ENCODE measurements at places on chromosomes 2 and 18.

GRCh38 chr2:63819765-63820717 is 21.7 kb upstream of the UGP2 start:
- peak; percentile 41 for DNase-seq

- peak; percentile 34 for DNase-seq
These were observed 69.7 kb upstream of the SULT1C3 start for GRCh38 chr2:108169982-108170625.

GRCh38 chr2:112031473-112032223 is 23.4 kb upstream of the TMEM87B start:
- DNase-seq, result peak; percentile 38

DNA sequence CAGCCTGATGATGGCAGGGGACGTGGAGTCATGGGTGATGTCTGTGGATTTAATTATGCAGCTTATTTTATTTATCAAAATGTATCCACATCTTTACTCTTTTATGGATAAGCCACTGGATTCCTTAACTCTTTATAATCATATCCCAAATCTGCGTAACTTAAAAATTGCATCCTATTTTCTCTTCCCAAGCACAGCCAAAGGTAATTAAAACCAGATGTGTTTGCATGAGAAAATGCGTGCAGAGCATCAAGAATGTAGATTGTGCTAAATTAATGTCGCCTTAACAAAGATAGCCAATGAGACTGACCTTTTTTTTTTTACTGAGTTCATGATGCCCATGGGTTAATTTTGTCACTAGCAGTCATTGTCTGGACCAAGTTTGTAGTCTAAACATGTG is 10.0 kb downstream of the SH3RF3 start:
- DNase-seq, result peak; percentile 18

GRCh38 chr2:120150040-120150482 is 73.1 kb downstream of the TMEM185B start:
- DNase-seq, result no peak

DNA sequence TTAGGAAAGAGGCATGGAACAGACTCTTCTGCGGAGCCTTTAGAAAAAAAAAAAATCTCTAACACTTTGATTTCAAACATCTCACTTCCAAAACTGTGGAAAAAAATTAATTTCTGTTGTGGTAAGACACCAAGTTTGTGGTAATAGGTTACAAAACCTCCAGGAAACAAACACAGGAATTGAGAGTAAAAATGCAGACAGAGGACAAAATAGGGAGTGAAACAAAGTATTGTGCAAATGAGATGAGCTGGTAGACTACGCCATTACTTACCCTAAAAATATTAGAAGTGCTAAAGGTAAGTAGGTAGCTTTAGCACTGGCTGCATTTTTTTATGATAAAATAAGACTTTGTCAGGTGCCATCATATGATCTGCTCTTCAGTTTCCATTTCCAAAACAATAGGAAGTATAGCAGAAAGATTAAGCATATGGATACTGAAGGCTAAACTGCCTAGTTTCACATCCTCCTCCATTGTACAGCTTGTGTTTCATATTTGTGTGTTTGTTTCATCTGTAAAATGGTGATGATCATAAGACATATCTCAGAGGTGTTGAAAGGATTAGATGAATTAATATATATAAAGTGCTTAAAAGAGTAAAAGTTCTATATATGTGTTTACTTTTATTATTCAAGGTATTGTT is 309.2 kb downstream of the NR4A2 start:
- DNase-seq, result no peak

GRCh38 chr2:217903859-217904613 is 98.8 kb downstream of the TNS1 start:
- peak; percentile 59 for DNase-seq

DNA sequence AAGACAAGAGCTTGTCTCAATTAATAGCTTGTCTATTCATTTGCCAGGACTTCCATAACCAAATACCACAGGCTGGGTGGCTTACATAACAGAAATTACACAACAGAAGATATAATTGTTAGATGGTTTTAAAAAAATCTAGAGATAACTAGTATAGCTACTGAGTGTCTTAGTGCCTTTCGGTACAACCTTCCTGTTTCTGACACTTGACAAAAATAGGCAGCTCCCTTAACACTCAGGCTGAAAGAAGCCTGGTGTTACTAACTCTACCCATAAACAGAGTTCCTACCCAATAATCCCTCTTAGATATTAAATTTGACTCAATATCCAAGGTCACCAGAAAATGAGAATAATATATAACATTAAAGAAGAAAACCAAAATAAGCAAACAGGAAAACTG is 129.7 kb downstream of the BARD1 start:
- DNase-seq, result no peak

GRCh38 chr2:99743146-99743545 is 253.3 kb upstream of the REV1 start:
- DNase-seq, result no peak

DNA sequence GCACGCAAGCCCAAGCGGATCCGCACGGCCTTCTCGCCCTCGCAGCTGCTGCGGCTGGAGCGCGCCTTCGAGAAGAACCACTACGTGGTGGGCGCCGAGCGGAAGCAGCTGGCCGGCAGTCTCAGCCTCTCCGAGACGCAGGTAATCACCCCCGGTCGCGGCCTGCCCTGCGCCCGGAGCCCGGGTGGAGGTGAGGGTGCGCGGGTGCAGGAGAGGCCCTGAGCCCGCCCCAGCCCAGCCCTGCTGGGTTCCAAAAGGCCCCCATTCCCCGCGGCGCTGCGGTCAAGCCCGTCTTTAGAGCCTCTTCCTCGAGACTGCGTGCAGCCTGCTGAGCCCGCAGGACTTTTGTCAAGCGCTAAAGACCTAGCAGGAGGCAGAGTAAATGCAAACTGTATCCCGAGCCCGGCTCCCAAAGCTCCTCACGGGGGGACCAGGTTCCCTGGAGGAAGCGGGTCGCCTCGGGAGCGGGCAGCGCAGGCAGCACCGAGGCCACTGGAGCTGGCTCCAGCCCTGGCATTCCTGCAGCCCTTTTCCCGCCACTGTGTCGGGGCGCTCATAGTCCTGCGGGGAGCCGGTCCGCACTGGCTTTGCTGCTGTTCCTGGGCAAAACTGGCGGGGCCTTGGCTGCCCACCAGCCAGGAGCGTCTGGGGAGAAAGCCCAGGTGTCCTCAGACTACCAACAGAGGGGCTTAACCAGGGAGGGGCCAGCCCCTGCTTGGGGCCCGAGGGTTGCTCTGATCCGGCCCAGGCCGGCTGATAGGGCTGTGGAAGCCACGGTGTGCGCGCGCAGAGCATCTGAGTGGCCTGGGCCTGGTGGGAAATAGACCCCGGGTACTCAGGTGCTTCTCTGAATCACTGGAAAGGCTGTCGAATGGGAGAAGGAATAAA is 7.3 kb downstream of the EMX1 start:
- peak; percentile 63 for DNase-seq
